ENCODE measurements at places on chromosomes 1 and 21.
A peak's percentile ranks its signal among the peaks of the same experiment; 100 is the strongest.

DNA sequence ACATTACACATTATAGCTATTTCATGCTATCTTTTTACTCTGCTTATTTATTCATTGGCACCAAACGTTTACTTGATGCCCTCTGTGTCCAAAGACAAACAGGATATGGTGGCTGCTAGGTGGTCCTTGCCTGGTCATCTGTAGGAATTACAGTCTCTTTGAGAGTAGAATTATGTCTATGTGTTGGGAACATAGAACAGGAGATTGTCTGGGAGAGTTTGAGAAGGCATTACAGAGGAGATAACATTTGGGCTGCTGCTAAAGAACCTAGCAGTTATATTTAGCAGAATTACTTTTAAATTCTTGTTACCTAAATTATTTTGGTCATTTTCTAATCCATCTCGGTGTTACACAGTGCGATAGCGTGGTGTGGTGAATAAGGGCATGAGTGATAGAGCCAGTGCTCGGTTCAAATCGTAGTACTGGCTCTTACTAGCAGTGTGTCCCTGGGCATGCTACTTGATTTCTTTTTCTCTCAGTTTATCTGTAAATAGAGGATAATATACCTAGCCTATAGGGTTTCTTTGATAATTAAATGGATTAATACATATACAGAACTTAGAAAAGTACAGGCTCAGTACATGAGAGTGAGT is 20.5 kb downstream of the RRP15 start:
- no peak for DNase-seq

- peak; percentile 51 for DNase-seq
These were observed 30.4 kb downstream of the VTCN1 start for GRCh38 chr1:117180147-117180967.

- no peak for DNase-seq
These were observed 2.2 kb downstream of the DEGS1 start for GRCh38 chr1:224185208-224185607.

DNA sequence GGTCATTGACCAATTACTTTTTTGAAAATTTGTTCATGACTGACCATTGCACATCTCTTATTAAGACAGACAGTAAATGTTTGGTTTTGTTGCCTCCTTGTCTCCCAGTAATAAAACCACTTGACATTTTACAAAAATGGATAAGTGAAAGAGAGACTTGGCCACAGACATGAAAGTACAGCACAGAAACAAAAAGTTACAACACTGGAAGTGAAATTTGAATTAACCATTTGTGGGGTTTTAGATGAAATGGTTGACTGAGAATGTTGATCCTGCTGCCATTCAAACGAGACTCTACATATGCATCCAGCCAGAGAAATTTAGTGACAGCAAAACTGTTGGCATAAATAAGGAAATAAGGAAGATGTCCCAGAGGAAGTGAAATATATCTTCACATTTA is 79.3 kb upstream of the B3GALT2 start:
- no peak for DNase-seq

DNA sequence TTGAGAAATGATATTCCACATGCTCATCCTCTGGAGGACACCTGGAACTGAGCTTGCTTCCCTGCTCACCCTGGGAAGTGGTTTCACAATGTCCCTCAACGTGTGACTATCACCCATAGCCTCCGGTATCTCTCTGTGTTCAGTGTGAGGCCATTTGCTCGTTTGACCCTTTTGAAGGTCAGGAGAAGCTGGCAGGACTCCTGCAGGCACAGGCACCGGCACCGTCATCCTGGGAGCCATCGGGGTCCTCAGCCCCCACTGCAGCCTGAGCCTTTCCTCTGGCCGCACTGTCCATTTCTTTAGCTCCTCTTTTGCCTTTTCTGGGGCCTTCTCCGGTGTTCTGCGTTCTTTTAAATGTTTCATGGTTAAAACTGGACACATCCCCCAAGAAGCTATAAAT is 159.6 kb upstream of the COL6A1 start:
- DNase-seq, result no peak

- DNase-seq, result no peak
These were observed 250.2 kb upstream of the FGGY start for GRCh38 chr1:59046730-59047157.

DNA sequence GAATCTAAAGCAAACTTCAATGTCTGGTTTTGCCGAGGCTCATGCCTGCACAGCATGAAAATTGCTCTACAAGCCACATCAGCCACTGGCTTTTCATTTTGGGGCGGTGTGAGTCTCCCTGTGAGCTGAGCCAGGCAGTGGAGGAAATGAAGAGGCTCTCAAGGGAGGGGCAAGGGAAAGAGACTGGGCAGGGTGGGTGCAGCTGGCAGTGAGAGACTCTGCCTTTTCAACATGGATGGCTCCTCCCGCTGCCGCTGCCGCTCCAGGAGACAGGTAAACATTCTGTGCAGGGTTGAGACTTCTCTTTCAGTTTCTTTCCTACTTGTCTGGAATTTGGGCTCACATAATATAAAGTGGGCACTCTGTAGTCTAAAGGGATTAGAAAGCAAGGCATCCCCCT is 11.3 kb upstream of the CTSE start:
- DNase-seq, result no peak

DNA sequence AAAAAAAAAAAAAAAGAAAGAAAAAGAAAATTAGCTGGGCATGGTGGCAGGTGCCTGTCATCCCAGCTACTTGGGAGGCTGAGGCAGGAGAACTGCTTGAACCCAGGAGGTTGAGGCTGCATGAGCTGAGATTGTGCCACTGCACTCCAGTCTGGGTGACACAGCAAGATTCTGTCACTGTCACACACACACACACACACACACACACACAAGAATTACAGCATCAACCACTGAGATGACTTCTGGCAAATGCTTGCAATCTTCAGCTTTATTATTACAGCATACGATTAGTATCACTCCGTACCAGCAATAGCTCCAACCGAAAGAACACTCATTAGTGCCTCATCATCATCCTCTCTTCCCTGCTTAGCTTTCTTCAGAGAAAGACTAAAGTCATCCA is 4.6 kb downstream of the ORC1 start:
- DNase-seq, result no peak

DNA sequence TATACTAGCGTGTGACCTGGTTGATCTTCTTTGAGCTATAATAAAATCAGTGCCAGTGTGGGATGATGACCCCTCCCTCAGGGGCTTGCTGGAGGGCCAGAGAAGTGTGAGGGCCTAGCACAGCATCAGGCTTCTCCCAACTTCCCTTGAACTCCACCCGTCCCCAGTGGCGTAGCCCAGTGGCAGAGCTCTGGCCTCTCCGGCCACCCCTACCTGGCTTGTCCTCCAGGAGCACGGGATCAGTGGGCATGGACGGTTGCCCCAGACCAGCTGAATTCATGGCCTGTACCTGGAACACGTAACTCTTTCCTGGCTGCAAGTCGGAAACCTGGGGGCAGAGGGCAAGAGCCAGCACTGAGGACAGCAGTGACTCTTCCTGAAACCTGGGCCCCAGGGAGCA is 36.0 kb downstream of the MYOM3 start:
- DNase-seq, result no peak

- DNase-seq, result no peak
These were observed 45.1 kb upstream of the DNAH14 start for GRCh38 chr1:224884361-224884801.

DNA sequence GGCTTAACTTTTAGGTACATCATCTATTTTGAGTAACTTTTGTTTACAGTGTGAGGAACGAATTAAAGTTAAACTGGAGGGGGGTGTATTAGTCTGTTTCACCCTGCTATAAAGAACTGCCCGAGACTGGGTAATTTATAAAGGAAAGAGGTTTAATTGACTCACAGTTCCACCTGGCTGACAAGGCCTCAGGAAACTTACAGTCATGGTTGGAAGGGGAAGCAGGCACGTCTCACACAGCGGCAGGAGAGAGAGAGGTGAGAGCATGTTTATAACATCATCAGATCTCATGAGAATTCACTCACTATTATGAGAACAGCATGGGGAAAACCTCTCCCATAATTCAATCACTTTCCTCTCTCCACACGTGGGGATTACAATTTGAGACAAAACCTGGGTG is 31.9 kb upstream of the TMEM52 start:
- DNase-seq, result no peak

GRCh38 chr21:28789523-28789922 is 203.2 kb downstream of the LTN1 start:
- no peak for DNase-seq

GRCh38 chr1:155487541-155487940 is 75.1 kb downstream of the ASH1L start:
- DNase-seq, result no peak

DNA sequence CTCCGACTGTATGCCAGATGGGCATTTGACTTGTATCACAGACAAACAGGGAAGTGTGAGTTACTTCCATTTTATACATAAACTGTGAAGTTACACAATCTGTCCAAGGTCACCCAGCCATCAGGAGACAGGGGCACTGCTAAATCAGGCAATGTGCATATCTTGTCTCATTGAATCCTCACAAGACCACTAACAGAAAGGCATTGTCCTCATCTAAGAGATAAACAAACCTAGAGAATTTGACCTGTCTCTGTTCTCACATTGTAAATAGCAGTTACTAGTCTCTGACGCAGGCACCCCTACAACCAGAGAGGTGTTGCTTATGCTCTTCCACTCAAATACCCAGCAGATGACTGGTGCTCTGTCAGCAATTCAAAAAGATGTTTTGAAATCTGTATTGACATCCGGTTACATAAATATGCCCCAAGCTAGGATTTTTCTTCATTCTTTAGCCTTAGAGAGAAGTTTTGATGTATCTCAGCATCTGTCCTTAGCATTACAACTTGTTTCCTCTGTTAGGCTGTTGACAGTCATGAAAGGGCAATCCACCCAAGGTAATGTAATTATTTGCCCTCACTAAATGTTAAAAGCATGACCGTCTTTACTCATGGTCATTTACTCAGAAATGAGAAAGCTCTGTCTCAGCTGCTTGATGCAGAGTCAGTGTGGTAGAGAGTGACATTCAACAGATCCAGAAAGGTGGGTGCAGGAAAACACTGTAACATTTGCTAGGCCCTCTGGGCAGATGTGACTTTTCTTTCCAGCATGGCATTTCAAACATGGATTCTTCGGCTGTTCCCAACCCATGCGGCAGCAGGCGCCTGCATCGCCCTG is 51.9 kb upstream of the ZNF326 start:
- DNase-seq, result peak; percentile 93
